GM04504 (cell line): ENCODE measurements at places on chromosomes 7 and 10.

GRCh38 chr7:14197280-14197679 lies 207.8 kb upstream of the ETV1 start:
- no peak for DNase-seq

DNA sequence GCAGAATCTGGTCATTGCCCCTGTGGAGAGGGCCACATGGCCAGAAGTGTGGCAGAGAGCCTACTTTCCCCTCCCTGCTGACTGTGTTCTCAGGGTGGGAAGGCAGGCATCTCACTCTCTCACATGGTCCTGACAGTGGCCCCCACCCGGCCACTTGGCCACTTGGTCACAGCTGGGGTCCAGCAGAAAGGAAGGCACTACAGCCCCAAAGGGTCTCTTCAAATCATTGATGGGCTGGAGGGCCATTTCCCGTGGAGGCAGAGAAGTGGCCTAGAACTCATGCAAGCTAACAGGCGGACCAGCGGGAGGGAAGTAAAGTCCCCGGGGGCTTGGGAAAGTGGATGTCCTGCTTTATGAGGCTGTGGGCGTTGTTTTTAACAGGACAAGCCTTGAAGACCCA lies 125.3 kb downstream of the EMX2 start:
- no peak for DNase-seq

DNA sequence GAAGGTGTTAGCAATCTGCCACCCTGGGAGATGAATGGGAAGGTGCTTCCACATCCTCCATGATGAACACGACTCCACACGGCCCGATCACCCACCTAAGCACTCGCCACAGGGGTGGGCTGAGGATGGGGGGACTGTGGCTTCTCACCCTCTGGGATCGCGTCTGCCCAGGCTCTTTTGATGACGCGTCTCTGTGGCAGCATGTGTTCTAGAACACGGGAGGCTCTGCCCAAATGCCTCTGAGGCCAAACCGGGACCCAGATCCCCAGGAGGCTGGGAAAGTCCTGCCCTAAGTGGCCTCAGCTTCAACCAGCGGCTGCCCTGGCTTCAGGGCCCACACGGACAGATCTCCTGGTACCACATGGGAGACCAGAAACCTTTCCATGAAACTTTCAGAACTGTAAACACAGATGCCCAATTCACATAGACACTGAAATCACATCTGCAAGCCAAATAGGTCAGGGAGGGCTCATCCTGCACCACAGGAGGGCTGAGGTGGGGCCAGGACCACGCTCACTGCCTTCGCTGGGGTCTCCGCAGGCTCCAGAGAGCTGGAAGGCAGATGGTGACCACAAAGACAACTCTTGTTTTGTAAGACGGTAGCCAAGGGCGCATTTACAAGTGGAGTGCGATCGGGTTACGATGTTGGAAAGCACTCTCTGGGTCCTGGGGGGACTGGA lies 200.6 kb downstream of the PTPRN2 start:
- DNase-seq: no peak

GRCh38 chr7:128105228-128106022 lies 74.2 kb upstream of the LRRC4 start:
- DNase-seq: no peak

- no peak for DNase-seq
Measured at GRCh38 chr10:75250934-75251333, 15.2 kb upstream of the COMTD1 start.

DNA sequence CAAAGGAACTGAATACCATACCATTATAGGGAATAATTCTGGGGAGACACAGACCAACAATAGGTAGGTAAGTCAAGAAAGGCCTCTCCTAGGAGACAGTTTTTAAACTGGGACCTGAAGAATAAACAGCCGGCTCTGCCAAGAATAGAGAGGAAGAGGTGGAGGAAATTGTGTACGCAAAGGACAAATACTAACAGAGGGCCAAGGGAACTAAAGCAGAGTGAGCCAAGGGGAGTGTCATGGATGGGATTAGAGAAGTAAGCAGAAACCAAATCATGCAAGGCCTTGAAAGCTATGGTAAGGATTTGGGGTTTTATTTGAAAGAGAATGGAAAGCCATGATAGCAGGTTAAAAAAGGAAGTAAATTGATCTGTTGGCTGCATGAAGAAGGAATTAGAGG lies 18.1 kb upstream of the ITGB8 start:
- no peak for DNase-seq

DNA sequence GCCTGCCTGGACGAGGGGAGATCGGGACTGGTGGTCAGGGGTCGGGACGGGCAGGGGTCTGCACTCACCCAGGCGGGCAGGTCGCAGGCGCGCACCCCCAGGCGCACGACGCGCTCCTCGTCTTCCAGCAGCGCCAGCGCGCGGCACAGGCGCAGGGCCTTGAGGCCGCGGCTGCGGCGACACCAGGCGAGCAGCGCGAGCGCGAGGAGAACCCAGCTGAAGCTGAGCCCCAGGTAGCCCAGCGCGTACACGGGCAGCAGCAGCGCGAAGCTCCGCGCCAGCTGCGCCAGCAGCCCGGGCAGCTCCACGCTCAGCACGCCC lies 328 bp downstream of the ESYT2 start:
- peak; percentile 58 for DNase-seq

- DNase-seq: no peak
Measured at GRCh38 chr10:87656431-87657072, 3.1 kb upstream of the PAPSS2 start.

- no peak for DNase-seq
Measured at GRCh38 chr10:107126512-107127065, 37.9 kb downstream of the SORCS1 start.

- no peak for DNase-seq
Measured at GRCh38 chr7:58086461-58086860, 636.5 kb downstream of the ZNF716 start.

- DNase-seq: no peak
Measured at GRCh38 chr7:5448378-5449037, 24.9 kb upstream of the TNRC18 start.

GRCh38 chr10:4888236-4888635 lies 62.2 kb downstream of the AKR1E2 start:
- no peak for DNase-seq

GRCh38 chr7:133429371-133429770 lies 176.5 kb downstream of the EXOC4 start:
- DNase-seq: no peak

- DNase-seq: no peak
Measured at GRCh38 chr7:137933270-137934017, 68.4 kb downstream of the CREB3L2 start.

- no peak for DNase-seq
Measured at GRCh38 chr7:39826166-39826565, 123.9 kb upstream of the CDK13 start.

- no peak for DNase-seq
Measured at GRCh38 chr7:78260826-78261225, 462.3 kb downstream of the PHTF2 start.

DNA sequence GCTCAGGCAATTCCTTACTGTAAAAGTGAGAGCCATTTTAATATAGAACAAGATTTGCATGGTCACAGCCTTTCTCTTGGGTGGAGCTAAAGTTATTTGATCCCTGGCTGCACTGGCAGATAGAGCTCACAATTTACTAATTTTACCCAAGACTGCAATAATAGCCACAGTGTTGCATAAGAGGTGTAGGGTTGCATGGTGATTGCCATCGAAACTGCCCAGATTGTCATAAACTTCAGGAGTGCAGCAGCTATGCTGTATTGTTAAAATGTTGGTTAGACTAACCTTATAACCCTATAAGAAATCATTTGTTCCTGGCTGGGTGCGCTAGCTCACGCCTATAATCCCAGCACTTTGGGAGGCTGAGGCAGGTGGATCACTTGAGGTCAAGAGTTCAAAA lies 50.0 kb downstream of the VCL start:
- DNase-seq: peak; percentile 58

GRCh38 chr7:12423355-12423996 lies 19.8 kb upstream of the VWDE start:
- peak; percentile 36 for DNase-seq

- no peak for DNase-seq
Measured at GRCh38 chr7:112616295-112616694, 135.5 kb downstream of the LSMEM1 start.

DNA sequence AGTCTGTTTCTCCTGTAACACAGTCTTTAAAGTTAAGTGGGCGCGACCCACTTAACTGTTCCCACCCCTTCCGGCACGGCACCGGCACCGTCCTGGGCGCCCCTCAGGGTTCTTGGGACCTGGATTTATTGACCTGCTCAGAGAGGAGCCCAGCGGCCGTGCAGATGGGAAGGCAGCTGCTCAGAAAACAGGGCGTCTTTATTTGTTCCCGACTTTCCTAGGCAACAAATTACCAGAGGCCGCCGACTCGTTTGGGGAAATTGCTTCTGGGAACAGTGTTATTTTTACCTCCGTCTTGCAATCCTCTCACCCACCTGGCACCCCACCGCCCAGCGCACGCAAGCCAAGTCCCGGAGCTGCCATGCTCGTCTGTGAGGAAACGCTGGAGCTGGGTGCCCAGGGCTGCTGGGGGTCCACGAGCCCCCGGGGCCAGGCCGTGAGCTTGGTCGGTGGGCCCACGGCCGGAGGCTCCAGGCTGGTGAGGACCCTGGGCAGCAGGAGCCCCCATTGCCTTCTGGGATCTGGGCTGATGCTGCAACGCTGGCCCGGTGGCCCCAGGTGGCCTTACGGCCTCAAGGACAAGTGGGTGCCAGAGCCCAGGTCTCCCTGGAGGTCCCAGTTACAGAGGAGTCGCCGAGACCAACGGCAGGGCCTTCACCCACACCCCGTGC lies 14.9 kb upstream of the ADGRA1 start:
- no peak for DNase-seq

DNA sequence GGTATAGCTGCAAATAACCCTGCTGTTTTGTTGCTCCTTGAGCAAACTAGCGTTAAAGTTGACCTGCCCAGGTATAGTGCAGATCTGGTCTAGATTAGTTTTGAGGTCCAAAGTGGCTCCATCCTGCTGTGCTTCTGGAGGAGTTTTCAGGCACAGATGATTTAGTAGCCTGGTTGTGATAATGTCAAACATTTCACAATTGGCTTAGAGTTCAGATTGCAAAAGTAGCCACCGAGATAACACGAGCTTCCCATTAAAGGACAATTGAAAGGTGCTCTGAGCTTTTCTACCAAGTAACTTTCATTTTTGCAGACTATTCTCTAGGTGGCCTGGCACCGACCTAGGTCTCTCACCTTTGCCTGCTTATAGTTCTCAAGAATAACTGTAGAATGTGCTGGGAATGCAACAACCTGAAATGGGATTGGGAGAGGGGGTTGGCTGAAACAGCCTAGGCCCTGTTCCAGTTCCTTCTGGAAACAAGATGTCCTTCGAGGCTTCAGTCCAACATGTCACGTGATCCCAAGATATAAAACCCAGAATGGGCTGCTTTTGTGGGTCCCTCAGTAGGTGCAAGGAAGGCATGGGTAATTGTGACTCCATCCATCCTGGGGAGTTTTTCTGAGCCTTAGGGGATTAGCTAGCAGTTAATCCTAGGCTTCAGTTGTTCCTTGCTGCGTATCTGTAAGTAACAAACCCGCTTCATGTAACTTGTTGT lies 201.0 kb downstream of the CHRM2 start:
- no peak for DNase-seq

DNA sequence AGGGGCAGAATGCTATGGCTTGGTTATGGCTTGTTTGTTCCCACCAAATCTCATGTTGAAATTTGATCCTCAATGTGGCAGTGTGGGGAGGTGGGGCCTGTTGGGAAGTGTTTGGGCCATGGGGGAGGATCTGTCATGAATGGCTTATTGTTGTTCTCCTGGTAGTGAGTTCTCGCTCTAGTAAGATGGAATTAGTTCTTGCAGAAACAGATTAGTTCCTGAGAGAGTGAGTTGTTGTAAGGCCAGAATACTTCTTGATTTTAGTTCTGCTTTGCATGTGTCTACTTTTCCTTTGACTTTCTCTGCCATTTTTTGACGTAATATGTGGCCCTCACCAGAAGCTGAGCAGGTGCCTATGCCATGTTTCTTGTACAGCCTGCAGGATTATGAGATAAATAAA lies 188.2 kb downstream of the KIF20B start:
- DNase-seq: no peak

DNA sequence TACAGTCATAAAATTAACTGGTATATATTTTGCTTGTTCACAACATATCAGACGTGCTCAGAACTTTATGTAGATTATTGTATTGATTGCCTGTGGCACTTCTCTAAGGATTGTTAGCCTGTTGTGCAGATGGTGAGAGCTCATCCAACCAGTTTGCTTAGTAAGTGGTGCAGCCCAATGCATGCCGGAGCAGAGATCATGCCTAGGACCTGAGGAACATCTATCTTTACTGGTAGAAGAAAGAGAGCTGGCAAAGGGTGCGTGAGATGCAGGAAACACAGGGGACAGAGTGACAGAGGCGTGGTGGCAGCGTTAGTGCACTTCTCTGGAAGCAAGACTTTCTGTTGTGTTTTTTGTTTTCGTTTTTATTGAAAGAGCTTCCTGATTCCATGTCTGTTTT lies 35.9 kb downstream of the CCM2 start:
- DNase-seq: no peak

GRCh38 chr10:131658476-131659110 lies 242.2 kb upstream of the PPP2R2D start:
- no peak for DNase-seq

DNA sequence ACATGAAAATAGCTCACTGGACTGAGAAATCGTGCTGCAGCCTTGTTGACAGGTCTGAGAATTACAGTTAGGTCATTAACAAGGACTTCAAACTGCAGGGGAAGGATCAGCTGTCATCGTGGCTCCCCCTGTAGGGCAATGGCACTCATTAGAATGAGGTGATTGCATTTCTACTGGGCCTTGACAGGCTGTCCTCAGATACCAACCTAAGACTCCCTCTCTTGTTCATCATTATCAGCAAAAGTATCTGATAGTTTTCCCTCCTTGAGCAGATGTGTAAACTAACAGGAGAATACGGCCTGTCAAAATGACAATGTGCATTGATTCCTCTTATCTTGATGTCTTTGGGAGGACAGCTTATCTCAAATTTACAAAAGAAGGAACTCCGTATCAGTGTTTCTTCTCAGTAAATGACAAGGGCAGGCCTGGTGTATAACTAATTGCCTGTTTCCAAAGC lies 648.5 kb upstream of the LRRN3 start:
- DNase-seq: no peak

- no peak for DNase-seq
Measured at GRCh38 chr10:75403144-75403938, 1.8 kb upstream of the ZNF503 start.

DNA sequence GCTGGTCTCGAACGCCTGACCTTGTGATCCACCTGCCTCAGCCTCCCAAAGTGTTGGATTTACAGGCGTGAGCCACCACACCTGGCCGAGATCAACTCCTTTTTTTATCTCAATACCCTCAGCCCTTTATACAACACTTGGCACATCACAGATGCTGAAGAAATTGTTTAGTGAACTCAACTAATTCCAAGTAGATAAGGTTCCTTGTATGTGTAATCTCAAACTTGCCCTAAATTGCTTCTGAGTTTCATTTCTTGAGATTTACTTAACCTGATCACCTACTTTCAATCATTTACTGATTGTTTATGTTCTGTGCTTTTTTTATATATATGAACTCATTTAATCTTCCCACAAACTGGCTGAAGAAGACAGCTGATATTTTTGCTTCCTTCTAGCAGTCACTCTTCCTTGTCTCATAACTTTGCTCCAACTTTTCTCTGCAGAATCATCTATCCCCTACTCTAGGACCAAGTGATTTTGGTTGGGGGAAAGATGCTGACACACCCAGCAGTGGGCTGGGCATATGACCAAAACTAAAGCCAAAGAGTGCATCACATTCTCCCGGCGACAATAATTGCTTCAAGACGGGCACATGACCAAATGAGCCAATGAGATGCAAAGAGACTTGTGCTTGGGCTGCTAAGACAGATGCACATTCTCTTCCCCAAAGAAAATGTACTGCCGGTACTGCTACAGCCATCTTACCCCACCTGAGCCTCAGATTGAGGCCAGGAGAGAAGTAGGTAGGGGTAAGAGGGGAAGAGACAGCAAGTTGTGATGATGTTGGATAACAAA lies 40.3 kb upstream of the ARID5B start:
- DNase-seq: no peak
